ENCODE measurements at places on chromosomes 7 and 10.
A peak's percentile ranks its signal among the peaks of the same experiment; 100 is the strongest.

DNA sequence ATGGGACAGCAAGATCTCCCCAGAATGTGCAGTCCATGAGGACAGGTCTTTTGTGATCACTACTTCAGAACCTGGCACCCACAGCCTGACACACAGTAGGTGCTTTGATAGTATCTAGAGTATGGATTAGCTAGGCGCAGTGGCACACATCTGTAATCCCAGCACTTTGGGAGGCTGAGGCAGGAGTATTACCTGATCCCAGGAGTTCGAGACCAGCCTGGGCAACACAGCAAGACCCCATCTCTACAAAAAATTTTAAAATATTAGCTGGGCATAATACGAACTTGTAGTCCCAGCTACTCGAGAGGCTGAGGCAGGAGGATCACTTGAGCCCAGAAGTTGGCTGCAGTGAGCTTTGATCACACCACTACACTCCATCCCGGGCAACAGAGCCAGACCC is 22.3 kb upstream of the ARPC1B start:
- no peak for ATAC-seq

GRCh38 chr7:98110249-98111022 is 3.8 kb downstream of the LMTK2 start:
- ATAC-seq: no peak

GRCh38 chr7:31002256-31002655 is 38.5 kb downstream of the GHRHR start:
- no peak for ATAC-seq

DNA sequence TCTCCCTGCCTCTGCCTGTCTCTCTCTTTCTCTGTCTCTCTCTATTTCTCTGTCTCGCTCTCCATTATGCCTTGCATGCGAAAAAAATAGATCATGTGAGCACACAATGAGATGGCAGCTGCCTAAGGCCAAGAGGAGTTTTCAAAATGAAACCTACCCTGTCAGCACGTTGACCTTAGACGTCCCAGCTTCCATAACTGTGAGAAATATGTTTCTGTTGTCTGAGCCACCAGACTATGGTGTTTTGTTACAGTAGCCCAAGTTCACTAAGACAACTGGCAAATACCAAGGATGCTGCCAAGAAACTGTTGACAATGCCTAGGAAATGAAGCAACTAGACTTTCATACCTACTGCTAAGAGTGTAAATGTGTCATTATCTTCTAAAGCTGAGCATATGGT is 70.6 kb upstream of the PLXDC2 start:
- no peak for ATAC-seq

GRCh38 chr10:88735661-88736060 is 24.2 kb upstream of the LIPN start:
- ATAC-seq: no peak

DNA sequence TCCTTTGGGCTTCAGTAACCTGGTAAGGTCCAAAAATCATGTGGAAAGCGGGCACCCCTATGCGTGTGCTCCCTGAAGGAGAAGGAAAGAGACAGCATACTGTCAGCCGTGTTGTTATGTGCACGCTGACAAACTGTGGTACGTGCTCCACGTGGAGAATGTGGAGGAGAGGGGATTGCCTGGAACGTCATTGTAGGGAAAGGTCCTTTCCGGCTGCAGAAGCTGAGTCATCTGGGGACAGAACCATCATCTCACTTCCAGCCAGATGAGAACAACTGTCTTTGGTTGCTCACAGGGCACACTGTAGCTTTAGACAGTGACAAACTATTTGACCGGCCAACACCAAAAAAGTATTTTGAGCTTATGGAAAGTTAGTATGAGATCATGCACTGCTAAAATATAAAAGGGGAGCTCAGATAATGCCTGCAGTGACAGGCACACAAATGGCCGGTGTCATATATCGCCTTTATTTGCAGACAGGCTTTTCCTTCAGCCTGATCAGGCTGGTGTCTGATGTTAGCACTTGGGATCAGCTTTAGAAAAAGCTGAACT is 38.8 kb upstream of the GRB10 start:
- peak; percentile 33 for ATAC-seq

DNA sequence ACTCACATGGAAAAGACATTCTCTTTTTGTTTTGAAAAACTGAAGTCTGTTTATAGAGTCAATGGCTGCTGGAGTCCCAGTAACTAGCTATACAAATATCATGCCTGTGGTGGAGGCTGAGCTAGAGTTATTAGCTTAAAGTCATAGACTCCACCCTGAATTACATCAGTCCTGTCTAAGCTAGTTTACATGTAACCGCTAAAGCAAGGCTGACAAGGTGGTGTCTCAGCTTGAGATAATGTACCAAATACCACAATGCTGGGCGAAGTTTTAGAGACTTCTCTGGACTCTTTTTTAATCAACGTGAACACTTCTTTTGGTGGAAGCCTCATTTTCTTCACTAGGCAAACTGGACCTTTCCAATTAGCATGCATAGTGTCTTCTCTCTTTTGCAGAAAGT is 219.4 kb downstream of the ANK3 start:
- ATAC-seq: no peak

DNA sequence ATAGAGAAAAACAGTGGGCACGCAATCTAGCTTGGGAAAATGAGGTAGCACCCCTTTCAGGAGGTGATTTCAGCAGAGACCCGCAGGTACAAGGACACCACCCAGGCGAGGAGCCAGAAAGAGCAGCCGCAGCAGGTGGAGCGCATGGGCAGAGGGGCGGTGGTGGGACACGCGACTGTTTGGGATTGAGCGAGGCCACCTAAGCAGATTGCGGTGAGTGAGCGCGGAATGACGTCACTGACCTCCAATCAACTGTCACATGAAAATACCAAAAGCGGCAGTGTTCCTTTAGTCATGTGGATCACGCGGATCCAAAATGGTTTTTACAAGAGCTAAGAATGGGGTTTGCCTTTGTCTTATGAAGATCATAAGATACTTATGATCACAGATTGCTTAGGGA is 40.2 kb upstream of the SLC26A3 start:
- ATAC-seq: no peak

All from motor neuron (in vitro differentiated cells).